Cardiac muscle cell (in vitro differentiated cells and primary cell): ENCODE measurements at places on chromosomes 16 and 17.

DNA sequence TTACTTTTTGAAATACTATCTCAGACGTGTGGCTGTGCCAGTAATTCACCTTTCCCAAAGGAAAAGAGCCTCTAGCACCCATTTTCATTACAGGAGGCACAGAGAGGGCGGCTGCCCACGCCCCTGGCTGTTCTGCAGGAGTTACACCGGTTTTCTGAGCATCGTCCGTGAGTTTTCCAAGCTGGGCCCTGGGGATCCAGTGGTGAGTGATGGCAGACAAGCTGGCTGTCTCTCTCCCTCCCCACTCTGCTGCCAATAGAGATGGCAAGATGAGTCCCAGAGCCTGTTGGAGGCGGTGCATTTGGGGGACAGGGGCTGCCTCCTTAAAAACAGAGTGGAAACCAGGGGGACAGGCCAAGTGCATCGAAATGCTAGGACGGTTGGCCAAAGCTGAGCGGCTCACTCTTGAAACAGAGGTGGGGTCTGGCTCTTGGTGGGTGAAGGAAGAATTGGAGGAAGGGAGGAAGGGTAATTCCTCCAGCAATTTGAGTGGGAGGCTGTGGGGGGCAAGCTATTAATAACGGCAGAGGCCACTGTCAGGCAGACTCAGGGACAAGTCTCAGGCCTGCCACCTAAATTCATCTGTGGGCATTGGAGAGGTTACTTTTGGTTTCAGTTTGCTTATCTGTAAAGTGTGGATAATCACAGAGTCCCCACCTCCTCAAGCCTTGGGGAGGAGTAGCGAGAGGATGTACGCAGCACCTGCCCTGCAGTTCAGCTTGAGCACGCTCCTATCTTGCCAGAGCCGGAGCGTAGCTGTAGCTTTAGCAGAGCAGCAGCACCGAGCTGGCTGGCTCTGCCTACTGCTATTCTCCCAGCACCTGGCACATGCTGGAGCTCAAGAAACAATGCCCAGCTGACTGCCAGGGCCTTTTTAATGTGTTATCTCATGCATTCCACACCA, 7.5 kb upstream of the NOS2 start:
- peak; percentile 22 for DNase-seq

- DNase-seq = no peak
Observed at GRCh38 chr16:81686391-81687130, 92.5 kb upstream of the PLCG2 start.

DNA sequence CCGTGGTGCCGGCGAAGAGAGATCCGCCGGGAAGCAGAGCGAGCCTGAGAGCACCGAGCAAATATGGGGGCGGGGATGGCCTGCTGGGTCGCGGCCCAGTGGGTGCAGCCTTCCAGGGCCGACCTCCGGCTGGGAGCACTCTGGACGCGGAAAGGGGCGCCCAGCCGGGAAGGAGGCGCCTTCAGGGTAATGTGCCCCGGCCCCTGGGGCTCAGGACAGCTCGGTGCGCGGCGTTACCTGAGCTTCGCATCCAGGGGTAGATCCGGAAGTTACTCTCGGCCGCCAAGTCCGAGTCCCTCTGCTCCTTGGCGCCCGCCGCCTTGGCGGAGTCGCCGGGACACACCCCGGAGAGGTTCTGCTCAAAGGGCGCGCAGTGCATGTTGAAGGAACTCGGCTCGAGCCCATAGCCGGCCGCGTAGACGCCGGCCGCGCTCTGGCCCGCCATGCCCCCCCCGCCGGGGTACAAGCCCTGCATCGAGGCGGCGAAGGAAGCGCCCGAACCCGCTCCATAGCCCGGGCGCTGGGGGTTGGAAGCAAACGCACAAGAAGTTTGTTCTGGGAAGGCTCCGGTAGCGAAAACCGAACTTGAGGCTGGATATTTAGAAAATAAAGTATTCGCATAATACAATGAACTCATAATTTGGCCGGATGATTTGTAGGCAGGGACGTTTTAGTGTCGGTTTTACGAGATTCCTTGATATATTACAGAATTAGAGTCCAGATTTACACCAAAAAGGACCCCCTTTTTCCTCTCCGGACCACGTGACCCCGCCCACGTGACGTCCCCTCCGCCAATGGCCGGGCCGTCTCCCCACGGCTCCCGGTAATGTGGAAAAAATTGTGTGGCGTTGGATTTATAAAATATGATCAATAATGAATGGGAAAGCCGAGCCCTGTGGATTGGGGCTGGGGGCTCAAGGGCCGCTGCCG, at the start of gene HOXB7:
TSS of gene HOXB7 (minus strand) at position 736 of the 930 bp plus-strand sequence. CDS start at position 637, 99 bp downstream.
- DNase-seq = peak; percentile 45

DNA sequence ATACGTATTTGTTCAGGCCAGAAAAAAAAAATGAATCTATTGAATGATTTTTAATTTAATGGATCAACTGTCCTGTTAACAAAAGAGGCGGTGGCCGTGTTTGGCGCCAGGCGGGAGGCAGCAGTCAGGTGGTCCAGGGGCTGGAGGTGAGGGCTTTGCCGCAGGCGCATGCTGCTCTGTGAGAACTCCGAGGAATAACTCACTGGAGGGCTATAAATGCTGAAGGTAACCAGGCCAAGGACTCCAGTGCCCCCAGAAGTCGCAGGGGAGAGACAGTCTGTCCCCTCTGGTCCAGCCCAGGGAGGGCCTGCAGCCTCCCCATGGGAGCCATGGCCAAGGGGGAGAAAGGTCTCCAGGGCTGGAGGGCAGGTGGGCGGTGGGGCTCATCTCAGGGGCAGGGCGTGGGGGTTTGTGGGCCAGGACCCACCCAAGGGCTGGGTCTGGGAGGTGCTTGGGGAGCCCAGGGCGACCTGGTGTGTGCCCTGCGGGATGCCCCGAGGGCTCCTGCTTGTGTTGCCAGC, 7.1 kb upstream of the BAHCC1 start:
- no peak for DNase-seq

GRCh38 chr17:61405686-61406536, 6.3 kb downstream of the TBX2 start:
- DNase-seq = no peak

DNA sequence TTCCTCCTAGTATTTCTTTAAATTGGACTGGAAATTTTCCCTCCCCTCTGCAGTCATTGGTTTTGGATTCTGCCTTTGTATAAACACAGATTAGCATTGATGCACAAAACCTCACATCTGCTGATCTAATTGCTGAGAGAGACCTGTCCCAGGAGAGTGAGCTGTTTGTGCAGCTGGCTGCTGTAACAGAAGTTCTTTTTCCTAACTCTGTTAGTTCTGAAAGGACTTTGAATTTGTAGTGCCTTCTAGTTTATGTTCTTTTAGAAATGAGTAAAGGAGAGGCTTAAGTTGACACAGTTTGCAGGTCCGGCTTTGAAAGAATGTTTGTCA, 45.2 kb upstream of the KPNB1 start:
- no peak for DNase-seq

DNA sequence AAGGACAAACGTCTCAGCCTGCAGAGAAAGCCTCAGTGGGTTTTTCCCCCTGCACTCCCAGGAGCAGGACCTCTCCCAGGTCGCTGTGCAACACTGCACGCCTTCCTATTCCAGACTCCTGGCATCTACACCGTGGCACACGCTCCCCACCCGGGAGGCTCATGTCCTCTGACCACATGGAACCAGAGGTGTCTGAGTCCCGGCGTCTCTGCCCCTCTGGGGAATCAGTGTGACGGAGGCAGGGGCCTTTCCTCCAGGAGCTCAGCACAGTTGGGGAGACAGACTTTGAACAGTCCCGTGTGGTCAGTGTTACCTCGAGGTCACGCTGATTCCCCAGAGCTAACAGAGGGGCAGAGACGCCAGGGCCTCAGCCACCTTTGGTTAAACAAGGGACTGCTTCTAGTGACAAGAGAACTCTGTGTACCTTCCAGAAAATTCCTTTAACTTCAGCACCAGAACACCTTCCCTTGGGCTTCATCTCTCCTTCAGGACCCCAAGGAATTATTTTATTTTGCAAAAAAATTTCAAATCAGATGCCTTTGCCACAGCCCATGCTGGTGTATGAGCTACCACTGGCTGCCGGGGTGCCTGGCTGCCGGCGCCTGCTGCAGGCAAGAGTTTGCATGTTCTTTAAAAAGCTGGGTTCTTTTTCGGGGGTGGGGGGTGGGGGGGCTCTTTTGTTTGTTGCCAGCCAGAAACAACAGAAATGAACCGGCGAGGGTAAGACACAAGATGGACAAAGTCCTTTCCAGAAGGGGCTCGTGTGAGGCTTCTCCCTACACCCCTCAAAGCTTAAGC, 6.6 kb downstream of the CANT1 start:
- DNase-seq = no peak

GRCh38 chr16:85821390-85822135, 22.1 kb downstream of the COX4I1 start:
- peak; percentile 83 for DNase-seq

DNA sequence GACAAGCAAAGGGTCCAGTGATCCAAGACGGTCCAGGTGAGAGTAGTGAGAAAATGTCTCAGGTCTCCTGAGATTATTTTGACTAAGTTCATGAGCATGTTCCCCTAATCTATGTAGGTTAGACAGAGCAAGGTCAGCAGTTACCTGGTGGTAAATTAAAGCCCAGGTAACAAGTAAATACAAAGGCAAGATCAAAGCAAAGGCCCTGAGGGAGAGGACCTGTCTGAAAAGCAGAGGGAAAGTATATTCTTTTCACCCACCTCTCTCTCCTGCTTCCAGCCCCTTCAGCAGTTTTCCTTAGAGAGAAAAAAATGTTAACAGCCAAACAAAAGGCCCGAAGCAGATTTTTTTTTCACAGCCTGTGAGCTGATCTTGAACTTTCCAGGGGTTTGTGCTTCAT, 302.7 kb downstream of the MAP2K6 start:
- DNase-seq = no peak

GRCh38 chr17:4480929-4481898, 17.5 kb upstream of the SPNS2 start:
- no peak for DNase-seq

GRCh38 chr17:44266402-44267164, 1.4 kb downstream of the SLC4A1 start:
- DNase-seq = no peak

- no peak for DNase-seq
Observed at GRCh38 chr16:11674001-11674817, 6.0 kb downstream of the SNN start.

DNA sequence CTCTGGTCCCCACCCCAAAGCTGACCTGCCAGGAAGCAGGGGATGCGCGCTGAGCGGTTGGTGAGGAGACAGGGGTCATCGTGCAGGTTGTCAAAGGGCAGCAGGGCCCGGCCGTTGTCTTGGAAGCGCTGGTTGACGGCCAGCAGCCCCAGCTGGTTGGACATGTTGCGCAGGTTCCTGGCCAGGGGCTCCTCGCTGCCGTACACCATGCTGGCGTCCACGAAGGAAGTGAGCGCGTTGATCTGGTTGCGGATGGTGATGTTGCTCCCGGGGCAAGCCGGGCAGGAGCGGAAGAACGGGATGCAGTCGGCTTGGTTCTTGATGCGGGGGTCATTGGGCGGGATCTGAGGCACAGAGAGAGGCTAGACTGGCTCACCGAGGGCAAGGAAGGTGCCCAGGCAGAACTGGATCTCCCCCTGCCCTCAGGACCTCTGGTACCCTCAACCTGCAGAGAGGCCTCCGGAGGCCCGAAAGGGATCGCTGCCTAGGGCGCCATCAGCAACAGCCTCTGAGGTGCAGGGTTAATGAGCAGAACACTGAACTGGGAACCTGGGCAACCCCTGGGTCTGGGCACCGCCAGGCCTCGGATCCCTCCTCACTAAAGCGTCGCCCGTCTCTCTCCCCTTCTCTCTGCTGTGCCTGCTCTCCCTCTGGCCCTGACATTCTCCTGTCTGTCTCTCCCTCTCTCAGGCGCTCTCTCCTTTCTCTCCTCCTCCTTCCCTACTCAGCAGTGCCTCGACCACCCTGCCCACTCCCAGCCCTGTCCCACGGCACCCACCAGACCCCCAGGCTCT, 2.7 kb downstream of the MPO start:
- no peak for DNase-seq

DNA sequence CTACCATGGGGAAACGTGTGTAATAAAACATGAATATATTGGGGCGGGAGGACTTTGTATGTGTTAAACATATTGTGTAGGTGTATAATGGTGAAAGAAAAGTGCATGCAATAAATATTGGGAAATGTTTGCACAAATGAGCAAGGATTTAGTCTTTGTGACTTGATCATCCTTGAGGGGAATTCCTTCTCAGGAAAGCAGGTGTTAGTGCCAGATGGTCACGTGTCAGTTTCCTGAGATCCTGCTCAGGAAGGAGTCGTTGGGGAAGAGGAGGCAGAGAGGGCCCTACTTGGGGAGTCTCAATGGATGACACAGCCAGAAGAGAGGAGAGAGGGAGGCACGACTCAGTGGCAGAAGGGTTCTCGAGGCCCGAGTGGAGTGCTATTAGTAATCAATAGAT, 53.2 kb downstream of the MSI2 start:
- no peak for DNase-seq

DNA sequence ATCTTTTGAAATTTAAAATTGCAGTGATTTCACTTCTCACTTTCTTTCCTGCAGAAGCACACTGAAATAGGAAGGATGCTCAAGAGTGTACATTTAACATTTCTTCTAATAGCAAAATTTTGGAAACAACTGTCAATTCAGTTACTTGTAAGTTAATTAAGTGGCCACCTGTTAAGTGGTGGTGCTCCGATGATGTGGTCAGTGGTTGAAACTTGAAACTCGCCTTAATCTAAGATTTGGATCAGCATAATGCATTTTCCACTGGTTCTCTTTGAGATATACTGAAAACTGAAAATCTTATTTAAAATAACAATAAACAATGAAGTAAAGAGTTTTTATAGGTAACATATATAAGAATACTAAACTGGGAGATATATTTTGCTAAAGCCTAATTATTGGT, 7.0 kb upstream of the MYH8 start:
- no peak for DNase-seq

DNA sequence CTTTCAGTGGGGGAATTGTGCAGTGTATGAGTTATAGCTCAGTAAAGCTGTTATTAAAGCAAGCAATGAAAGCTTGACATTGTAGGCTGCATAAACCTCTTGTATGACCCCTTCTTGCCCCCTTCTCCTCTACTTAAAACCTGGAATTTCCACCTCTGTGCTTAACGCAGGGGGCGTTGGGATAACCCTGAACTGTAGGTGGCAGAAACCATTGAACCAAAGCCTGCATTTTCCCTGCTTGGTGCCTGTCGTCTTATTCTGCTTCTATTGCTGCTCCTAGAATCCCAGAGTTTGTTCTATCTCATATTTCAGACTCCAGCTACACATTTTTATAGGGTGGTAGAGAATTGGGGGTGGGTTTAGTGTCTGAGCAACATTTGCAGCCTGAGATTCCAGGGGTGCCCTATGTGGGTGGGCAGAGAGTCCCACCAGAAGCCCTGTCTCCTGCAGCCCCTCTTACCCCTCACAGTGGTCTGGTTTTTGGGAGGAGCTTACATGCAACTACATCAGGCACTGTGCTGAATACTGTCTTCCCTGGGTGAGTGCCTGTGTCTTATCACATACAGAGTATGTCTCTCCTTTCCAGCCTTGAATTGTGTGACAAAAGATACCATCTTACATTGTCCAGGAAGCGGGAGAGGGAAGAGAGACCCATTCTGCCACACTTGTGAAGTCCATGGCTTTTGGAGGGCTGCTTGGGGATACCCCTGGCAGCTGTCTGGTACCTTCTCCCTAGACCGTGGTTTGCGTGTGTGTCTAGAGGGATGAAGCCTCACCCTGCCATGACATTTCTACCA, 407.7 kb upstream of the EEF2KMT start:
- DNase-seq = no peak
